ENCODE measurements at places on chromosomes 16 and 17.

DNA sequence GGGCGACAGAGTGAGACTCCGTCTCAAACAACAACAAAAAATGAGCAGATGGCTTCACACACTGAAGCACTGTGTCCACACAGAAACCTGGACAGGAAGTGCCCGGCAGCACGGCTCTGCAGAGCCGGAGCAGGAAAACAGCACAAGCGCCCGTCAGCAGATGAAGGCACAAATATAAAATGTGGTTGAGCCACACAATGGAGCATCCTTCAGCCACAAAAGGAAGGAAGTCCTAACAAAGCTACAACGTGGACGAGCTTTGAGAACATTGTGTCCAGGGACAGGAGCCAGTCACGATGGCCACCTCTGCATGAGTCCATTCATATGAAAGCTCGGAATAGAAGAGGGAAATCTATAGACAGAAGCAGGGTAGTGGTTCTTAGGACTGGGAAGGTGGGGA, 15.7 kb downstream of the RHBDF2 start:
- no peak for DNase-seq
- H3K27ac ChIP-seq, result no peak overlapping the region
- no peak overlapping the region for H3K4me3 ChIP-seq
- no peaks in the 10 kb centered on the region for H3K4me1 ChIP-seq

- DNase-seq, result no peak
- H3K27ac ChIP-seq, result no peak overlapping the region
- no peaks in the 10 kb centered on the region for H3K27me3 ChIP-seq
- H3K4me1 ChIP-seq, result no peaks in the 10 kb centered on the region
Observed at GRCh38 chr16:65098916-65099315, 22.9 kb downstream of the CDH11 start.

DNA sequence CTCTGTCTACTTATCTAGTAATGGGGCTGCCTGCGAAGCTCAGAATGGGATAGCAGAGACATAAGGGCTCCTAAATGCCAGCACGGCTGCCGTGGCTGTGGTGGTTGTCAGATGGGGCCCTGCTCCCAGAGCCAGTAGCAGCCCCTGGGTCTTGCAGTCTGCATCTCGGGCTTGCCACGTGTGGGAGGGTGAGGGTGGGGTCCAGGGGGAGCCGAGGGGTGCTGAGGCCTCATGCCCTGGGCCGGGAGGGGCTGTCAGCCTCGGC, 88.8 kb upstream of the GSE1 start:
- no peaks in the 10 kb centered on the region for H3K27me3 ChIP-seq
- H3K27ac ChIP-seq, result no peak overlapping the region
- H3K36me3 ChIP-seq, result no peaks in the 10 kb centered on the region
- H3K4me3 ChIP-seq, result no peak overlapping the region
- peaks cover 32% of the 10 kb centered on the region for H3K4me1 ChIP-seq

DNA sequence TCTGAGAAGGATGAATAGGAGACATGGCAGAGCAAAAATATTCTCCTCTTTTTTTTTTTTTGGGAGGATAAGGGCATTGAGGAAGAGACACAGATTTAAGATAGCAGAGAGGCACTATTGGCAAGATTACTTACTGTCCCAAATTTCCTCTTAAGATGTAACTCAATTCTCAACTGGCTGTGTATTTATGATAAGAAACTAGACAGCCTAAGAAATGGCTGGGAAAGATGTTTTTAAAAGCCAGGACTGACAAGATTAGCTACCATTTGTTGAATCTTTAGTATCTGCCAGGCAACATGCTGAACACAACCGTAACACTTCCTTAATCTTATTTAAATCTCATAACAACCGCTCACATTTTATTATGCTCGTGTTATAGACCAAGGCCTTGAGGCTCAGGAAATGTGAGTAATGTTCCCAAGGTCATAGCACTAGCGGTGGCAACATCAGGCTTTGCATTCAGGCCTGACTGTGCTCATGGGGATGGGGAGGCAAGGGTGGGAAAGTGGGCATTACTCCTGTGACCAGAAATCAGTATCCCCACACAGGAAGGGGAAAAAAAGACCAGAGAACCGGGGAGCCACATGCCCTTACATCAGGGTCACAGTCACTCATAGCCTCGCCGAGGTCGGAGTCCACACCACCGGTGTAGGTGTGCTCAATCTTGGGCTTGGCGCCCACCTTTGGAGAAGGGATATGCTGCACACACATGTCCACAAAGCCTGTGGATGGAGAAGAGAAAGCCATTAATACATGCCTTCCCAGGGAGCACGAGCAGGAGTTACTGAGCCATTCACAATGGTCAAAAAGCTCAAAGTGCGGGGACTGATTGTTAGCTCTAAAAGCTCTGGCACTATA, 15.6 kb downstream of the HIGD1B start:
- no peak overlapping the region for H3K4me3 ChIP-seq
- H3K27me3 ChIP-seq, result no peaks in the 10 kb centered on the region
- no peak overlapping the region for H3K27ac ChIP-seq
- no peak for DNase-seq

DNA sequence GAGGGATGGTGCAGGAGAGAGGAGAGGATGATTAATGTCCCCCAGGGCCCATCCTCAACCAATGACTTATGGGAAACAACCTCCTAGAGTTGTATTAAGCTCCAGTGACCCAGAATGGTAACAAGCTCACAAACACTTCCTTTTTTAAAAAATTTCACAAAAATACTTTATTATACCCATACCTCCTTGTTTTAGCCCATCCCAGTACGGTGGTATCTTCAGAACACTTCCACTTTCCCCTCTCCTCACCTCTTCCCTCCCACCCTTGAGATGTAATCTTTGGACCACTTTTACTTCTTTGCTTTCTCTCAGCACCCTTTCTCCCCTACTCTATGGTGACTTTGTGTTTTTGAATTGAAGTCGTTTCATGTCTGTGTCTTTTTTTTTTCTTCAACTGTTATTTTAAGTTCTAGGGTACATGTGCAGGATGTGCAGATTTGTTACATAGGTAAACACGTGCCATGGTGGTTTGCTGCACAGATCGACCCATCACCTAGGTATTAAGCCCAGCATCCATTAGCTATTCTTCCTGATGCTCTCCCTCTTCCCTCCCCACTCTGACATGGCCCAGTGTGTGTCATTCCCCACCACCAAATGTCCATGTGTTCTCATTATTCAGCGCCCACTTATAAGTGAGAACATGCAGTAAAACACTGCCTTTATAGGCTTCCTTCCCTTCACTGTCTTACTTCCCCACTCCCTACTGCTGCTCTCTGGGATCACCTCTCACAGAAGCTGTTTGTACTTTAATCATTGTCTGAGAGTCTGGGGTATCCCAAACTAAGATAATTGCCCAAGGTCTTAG, 124.5 kb downstream of the PRKCB start:
- H3K36me3 ChIP-seq, result no peaks in the 10 kb centered on the region
- no peaks in the 10 kb centered on the region for H3K4me1 ChIP-seq
- no peak for DNase-seq
- H3K4me3 ChIP-seq, result no peak overlapping the region

GRCh38 chr17:81241648-81242420, 2.7 kb downstream of the NDUFAF8 start:
- no peaks in the 10 kb centered on the region for H3K27me3 ChIP-seq
- H3K4me3 ChIP-seq, result no peak overlapping the region
- H3K36me3 ChIP-seq, result no peaks in the 10 kb centered on the region
- peak; percentile 79 for DNase-seq
- H3K4me1 ChIP-seq, result peaks cover 7% of the 10 kb centered on the region

GRCh38 chr16:19835968-19836421, 48.7 kb downstream of the GPRC5B start:
- H3K36me3 ChIP-seq, result no peaks in the 10 kb centered on the region
- no peaks in the 10 kb centered on the region for H3K4me1 ChIP-seq
- no peak for DNase-seq
- no peaks in the 10 kb centered on the region for H3K27me3 ChIP-seq

DNA sequence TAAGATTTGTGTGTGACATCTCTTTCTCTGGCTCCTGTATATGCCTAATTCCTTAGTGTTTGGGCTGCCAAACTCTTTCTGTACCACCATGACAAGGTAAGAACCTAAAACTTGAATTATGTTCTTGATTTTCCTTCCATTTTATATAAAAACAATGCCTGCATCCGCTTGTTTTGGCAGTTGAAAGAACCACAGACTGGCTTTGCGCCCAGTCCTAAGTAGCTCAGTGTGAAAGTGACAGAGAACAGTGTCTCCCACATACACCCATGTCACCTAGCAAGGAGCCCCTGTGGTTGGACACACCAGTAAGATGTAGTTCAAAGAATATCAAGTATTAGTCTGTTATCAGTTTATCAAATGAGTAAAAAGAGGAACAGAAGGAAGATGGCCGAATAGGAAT, 40.7 kb upstream of the SLC6A2 start:
- no peaks in the 10 kb centered on the region for H3K36me3 ChIP-seq
- DNase-seq, result no peak
- H3K4me1 ChIP-seq, result no peaks in the 10 kb centered on the region
- no peaks in the 10 kb centered on the region for H3K27me3 ChIP-seq
- H3K27ac ChIP-seq, result no peak overlapping the region

DNA sequence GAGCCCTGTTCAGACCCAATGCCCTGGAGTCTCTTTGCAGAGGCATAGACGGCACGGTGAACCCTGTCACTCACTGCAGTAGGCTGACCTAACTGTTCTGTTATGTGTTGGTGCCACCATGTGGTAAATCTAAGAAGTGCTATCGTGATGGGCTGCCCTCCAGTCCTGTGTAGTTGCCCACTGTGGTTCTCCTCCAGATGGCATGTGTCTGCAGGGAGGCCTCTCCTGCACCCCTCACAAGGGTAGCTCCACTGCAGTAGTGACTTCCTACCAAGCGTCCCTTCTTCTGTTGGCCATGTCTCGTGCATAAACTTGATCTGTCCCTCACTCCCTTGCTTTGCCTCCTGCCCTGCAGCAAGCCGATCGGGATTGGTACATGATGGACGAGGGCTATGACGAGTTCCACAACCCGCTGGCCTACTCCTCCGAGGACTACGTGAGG, 5.8 kb downstream of the DHX38 start:
- no peak for DNase-seq
- H3K36me3 ChIP-seq, result no peaks in the 10 kb centered on the region
- H3K27me3 ChIP-seq, result no peaks in the 10 kb centered on the region
- no peak overlapping the region for H3K4me3 ChIP-seq
- no peak overlapping the region for H3K27ac ChIP-seq

GRCh38 chr16:27778171-27778925, 228.4 kb downstream of the KATNIP start:
- H3K4me3 ChIP-seq, result no peak overlapping the region
- no peaks in the 10 kb centered on the region for H3K36me3 ChIP-seq
- no peaks in the 10 kb centered on the region for H3K4me1 ChIP-seq
- no peak overlapping the region for H3K27ac ChIP-seq

GRCh38 chr17:1495265-1495989, 2.9 kb upstream of the MYO1C start:
- H3K27me3 ChIP-seq, result no peaks in the 10 kb centered on the region
- no peak overlapping the region for H3K27ac ChIP-seq
- H3K4me3 ChIP-seq, result no peak overlapping the region
- DNase-seq, result no peak

DNA sequence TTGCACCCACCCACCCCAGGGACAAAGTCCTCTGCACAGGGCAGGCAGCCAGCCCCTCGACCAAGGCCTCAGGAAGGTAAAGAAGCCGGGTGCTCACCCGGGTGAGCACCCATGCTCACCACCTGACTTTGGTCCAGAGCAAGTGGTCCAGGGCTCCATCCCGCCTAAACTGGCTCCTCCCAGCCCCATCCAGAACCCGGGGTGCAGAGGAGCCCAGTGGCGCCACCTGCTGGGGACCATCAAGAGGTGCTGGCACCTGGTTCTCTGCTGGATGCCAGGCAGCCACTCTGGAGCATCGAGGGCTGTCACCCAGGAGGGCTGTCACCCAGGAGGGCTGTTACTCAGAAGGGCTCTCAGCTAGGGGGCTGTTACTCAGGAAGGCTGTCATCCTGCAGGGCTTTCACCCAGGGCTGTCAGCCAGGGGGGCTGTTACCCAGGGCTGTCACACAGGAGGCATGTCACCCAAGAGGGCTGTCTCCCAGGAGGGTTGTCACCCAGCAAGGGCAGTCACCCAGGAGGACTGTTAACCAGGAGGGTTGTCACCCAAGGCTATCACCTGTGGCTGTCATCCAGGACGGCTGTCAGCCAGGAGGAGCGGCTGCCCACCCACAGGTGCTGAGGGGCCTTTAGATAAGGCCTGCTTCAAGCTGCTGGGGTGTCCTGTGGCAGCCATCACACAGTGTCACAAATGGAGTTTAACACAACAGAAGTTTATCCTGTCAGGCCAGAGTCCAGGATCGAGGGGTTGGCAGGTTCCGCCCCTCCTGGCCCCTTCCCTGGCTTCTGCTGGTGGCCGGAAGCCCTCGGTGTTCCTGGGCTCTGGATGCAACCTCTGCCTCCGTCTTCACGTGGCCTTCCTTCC, 98.5 kb downstream of the TNFRSF13B start:
- H3K27ac ChIP-seq, result no peak overlapping the region
- no peaks in the 10 kb centered on the region for H3K27me3 ChIP-seq
- no peaks in the 10 kb centered on the region for H3K36me3 ChIP-seq
- no peak overlapping the region for H3K4me3 ChIP-seq
- no peak for DNase-seq

GRCh38 chr17:74196541-74197317, 6.7 kb upstream of the RPL38 start:
- no peak for DNase-seq
- no peaks in the 10 kb centered on the region for H3K27me3 ChIP-seq
- no peaks in the 10 kb centered on the region for H3K4me1 ChIP-seq
- H3K27ac ChIP-seq, result no peak overlapping the region
- H3K36me3 ChIP-seq, result no peaks in the 10 kb centered on the region

GRCh38 chr16:89925596-89926079, 2.5 kb downstream of the TUBB3 start:
- H3K4me3 ChIP-seq, result peak overlapping the region; percentile 48
- H3K4me1 ChIP-seq, result peaks cover 14% of the 10 kb centered on the region
- H3K36me3 ChIP-seq, result no peaks in the 10 kb centered on the region
- no peak overlapping the region for H3K27ac ChIP-seq

DNA sequence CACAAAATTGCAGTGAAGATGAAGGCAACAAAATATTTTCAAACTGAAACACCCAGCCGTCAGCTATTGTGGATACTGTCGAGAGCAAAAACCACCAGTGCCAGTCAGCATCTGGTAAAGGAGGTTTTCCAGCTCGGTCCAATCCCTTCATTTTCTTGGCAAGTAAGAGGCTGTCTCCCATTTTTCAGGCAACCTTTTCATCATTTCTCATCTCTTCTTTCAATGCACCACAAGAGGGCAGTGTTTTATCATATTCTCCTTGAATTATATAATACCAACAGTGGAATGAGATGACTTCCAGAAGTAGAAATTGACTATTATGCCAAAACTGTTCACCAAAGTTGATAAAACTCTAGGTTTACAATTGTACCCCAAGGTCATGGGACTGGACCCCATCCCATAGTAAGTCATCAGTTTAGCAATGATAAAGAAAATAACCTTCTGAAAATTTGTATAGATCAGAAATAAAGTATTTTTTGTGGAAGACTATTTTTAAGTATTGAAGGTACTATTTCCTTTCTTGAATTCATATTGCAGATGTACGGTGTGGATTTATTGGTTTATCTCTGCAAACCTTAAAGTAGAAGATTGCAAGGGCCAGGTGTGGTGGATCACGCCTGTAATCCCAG, 16.8 kb downstream of the NQO1 start:
- no peaks in the 10 kb centered on the region for H3K27me3 ChIP-seq
- no peaks in the 10 kb centered on the region for H3K36me3 ChIP-seq
- H3K4me1 ChIP-seq, result peaks cover 11% of the 10 kb centered on the region
- H3K4me3 ChIP-seq, result no peak overlapping the region

All from pancreas (tissue), 10 donors.